ENCODE measurements at places on chromosomes 3 and 15.

DNA sequence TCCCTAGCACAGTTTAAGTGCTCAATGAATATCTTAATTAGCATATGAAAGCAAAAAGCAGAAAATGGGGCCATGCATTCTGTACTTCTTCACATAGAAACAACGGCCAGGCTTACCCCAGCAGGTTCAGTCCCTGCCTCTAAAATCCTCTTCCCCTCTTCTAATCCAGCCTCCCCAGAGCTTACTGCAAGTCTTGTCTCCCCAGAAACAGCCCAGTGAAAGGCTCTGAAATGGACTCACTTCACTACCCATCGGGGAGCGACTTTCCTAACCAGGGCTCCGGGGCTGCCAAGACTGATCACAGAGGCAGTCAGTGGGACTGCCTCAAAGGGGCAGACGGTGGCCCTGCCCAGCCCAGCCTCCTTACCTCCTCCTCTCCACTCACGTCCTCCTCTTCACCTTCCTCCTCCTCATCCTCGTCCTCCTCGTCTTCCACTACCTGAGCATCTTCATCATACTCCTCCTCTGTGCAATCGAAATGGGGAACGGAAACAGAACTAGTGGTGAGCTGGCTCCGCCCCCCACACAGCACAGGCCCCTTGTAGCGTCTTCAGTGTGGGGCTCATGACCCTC is 38.0 kb downstream of the ANP32A start:
- no peak for DNase-seq

GRCh38 chr3:177141471-177141870 is 55.8 kb downstream of the TBL1XR1 start:
- no peak for DNase-seq

DNA sequence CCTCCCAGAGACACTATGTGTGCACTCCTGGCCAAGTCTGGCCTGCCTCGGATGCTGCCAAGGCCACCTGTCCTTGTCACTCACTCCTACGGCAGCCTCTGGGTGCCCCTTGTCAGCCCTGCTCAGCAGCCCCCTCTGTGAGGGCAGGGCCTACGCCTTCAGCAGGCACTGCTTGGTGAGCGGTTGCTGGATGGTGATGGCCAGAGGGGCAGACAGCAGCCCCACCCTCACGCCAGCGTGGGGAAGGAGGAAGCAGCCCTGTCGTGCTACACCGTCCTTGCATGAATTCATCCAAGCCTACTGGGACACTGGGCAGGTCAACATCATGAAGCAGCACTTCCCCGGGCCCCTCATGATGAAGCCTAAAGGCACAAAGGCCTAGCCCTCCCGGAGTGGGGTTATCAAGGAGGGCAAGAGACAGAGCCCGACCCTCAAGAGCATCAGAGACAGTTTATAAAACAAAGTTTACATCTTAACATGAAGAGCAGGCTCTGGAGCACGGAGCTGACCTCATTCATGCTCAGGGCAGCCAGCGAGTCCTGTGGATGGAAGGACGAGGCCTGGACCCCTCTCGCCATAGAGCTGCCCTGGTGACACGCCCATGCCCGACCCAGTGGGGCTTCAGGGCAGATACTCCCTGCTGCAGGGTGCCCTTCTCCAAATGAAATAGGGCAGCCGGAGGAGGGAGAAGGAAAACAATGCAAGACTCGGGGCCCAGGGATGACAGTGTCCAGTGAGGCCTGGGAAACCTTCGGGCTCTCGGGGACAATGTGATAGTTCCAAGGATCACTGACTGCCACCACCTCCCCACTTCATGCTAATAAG is 25.3 kb downstream of the CHDH start:
- DNase-seq: no peak

GRCh38 chr15:49370782-49371181 is 52.3 kb upstream of the FGF7 start:
- peak; percentile 38 for DNase-seq

- peak; percentile 54 for DNase-seq
Measured at GRCh38 chr3:24640330-24640877, 145.8 kb upstream of the THRB start.

DNA sequence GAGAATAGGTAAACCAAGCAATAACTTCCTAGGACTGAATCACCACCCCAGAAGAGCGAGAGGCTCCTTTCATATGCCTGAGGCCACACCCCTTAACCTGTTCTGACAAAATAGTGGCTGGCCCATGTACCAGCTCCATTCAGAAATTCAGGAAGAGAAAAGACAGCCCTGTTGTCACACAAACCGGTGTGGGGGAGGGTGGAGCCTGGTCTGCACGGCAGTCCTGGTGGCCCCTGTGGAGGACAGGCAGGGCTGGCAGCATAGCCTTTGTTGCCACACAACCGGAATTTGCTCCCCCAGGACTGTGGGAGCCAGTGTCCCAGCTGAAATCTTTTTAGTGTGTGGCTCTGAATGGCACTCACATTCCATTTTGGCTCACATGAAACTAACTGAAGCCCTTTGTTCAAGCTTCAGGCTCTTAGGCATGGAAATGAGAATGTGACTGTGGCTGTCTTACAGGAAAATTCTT is 23.8 kb downstream of the RLBP1 start:
- peak; percentile 70 for DNase-seq

DNA sequence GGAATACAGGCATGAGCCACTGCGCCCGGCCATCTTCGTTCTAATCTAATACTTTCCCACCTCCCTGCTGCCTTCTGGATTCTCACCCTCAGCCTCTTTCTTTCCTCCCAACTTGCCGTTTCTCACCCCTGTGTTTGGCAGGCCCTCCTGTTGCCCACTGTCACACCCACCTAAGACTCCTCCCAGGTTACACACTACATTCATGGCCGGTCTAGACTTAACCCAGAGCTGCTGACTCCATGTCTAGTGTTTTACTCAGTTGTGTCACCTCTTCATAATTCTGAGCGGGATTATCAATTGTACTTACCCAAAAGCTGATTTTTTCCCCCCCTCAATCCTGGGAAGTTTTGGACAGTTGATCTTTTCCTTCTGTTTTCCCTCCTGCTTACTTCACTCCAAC is 223.8 kb downstream of the FEZF2 start:
- no peak for DNase-seq

GRCh38 chr15:46654993-46655392 is 1020.2 kb downstream of the SQOR start:
- DNase-seq: peak; percentile 25

GRCh38 chr3:21328711-21329390 is 422.2 kb downstream of the ZNF385D start:
- DNase-seq: peak; percentile 26

DNA sequence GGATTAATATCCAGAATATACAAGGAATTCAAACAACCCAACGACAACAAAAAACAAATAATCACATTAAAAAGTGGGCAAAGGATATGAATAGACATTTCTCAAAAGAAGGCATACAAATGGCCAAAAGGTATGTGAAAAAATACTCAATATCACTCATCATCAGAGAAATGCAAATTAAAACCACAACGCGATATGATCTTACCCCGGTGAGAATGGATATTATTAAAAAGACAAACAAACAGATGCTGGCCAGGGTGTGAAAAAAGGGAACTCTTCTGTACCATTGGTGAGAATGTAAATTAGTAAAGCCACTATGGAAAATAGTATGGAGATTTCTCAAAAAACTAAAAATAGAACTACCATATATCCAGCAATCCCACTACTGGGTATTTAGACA is 43.5 kb upstream of the MEF2A start:
- no peak for DNase-seq

DNA sequence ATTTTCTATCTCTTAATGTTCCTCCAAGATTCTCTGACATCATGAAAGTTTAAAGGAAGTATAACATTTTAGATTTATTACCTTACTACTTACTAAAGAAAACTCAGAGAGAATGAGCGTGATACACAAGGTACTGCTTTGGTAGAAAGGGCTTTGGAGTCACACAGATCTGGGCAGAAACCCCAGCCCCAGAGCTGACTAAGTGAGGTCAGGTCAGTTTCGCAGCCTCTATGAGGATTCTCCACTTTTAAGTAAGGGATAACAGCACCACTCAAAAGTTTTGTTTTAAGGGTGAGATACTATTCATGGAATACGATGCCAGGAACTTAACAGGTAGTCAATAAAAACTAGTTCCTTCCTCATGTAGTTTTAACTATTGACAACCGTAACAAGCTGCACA is 76.1 kb downstream of the CLDN11 start:
- DNase-seq: no peak
